IMR-90 (cell line): ENCODE measurements at places on chromosomes 5 and 9. TPM values are rescaled to one million over a fixed set of nuclear protein-coding genes. Genes with fewer than 3 reads are reported as not detected.

GRCh38 chr5:82347201-82347865 is 69.2 kb upstream of the RPS23 start:
- peaks cover 21% of the 10 kb centered on the region for H3K4me1 ChIP-seq
- H3K36me3 ChIP-seq: no peaks in the 10 kb centered on the region
- no peak overlapping the region for H3K4me3 ChIP-seq
- peak overlapping the region; percentile 86 for H3K27ac ChIP-seq
- no peaks in the 10 kb centered on the region for H3K27me3 ChIP-seq

GRCh38 chr9:18741945-18742344 is 268.0 kb downstream of the ADAMTSL1 start:
- no peak overlapping the region for H3K27ac ChIP-seq
- no peak for DNase-seq
- no peak overlapping the region for H3K4me3 ChIP-seq
- no peaks in the 10 kb centered on the region for H3K27me3 ChIP-seq

DNA sequence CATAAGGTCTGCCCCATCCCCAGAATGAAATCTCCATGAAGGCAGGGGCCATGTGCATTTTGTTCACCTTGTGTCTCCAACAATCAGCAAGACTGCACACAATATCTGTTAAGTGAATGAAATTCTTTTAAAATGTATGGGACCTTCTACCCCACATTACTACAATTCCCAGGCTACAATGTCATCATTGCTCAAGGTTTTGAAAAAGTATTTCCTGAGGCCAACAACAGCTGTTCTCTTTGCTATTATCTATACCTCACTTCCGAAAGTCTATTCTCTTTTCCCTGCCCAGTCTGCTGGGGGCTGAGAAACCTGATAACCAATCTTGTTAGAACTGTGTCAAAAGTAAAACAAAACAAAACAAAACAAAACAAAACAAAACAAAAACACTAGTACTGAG is 29.2 kb downstream of the HOMER1 start:
- peaks cover 2% of the 10 kb centered on the region for H3K4me1 ChIP-seq
- peak; percentile 36 for DNase-seq
- no peak overlapping the region for H3K27ac ChIP-seq
- no peak overlapping the region for H3K4me3 ChIP-seq
- no peaks in the 10 kb centered on the region for H3K36me3 ChIP-seq
- H3K27me3 ChIP-seq: no peaks in the 10 kb centered on the region

- no peak overlapping the region for H3K4me3 ChIP-seq
- no peaks in the 10 kb centered on the region for H3K27me3 ChIP-seq
- H3K36me3 ChIP-seq: no peaks in the 10 kb centered on the region
- DNase-seq: no peak
These were observed 190.4 kb upstream of the VCAN start for GRCh38 chr5:83281176-83281575.

INSL4 gene
- total RNA-seq: not detected in 2 replicates
